ENCODE measurements at places on chromosomes 2 and 18. TPM values are rescaled to one million over a fixed set of nuclear protein-coding genes. Genes with fewer than 3 reads are reported as not detected.

PCARE gene
- not detected for total RNA-seq

MRO gene
- not detected for total RNA-seq

TMEM182 gene
- 5.2 TPM for total RNA-seq

PLGLB1 gene
- not detected for total RNA-seq

EPHA4 gene
- total RNA-seq, result 0.09 TPM

GRCh38 chr18:24734058-24734457, 273.6 kb downstream of the HRH4 start:
- DNase-seq, result no peak

- DNase-seq, result no peak
Observed at GRCh38 chr2:192043216-192043870, 151.4 kb downstream of the TMEFF2 start.

DNA sequence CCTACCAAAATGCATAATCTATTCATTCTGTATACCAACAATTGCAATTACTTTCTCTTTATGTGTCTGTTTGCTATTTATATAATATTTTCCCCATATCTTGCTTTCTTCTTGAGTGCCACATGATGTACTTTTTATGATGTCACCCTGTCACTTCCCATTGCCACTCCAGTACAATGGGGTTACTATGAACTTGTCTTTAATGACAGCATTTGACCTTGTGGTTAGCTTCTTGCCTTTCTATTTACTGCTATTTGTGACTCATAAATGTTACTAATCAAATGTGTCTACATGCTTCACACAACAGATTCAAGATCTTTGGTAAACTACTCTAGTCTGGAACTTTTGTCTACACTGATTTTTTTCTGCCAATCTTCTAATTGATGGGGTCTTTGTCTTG, 486.3 kb downstream of the NR4A2 start:
- DNase-seq, result no peak

DNA sequence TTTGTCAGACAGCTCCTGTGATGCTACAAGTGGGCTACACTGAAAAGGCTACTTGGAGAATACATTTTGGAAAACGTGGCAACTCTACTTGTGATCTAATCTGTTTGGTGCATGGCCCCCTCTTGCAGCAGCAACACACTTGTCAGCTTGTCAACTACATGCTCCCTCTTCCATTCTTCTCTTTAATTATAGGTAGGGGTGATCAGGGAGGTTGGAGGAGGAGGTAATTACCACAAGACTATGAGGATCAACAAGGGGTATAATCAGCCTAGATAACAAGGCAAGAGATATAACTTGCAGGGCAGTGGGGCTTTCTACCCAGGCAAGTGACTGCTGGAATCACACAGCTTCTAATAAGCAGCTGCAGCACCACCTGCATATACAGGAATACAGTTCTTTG, 104.9 kb downstream of the ACVR1 start:
- DNase-seq, result no peak

GRCh38 chr2:101145406-101145805, 5.8 kb downstream of the TBC1D8 start:
- no peak for DNase-seq

- DNase-seq, result no peak
Observed at GRCh38 chr2:151665959-151666358, 68.3 kb downstream of the NEB start.

DNA sequence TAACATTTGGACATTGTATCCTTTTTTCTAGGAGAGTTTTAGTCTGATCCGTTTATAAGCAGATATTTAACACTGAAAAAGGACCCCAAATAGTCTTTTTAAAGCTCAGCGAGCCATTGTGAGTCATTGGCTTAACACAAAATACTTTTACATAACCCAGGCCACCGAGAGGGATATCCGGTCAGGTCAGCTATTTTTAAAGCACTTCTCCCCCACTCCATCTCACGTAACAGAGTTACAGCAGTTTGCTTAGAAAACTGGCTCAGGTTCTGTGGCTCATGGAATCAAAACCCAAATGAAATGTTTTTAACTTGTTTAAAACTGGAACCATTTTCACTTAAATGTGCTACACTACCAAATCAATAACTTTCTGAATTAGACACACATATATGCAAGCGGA, 23.9 kb downstream of the COL4A3 start:
- no peak for DNase-seq

GRCh38 chr18:3931013-3931315, 481.0 kb downstream of the TGIF1 start:
- DNase-seq, result no peak
